ENCODE measurements at places on chromosomes 12 and 14.

DNA sequence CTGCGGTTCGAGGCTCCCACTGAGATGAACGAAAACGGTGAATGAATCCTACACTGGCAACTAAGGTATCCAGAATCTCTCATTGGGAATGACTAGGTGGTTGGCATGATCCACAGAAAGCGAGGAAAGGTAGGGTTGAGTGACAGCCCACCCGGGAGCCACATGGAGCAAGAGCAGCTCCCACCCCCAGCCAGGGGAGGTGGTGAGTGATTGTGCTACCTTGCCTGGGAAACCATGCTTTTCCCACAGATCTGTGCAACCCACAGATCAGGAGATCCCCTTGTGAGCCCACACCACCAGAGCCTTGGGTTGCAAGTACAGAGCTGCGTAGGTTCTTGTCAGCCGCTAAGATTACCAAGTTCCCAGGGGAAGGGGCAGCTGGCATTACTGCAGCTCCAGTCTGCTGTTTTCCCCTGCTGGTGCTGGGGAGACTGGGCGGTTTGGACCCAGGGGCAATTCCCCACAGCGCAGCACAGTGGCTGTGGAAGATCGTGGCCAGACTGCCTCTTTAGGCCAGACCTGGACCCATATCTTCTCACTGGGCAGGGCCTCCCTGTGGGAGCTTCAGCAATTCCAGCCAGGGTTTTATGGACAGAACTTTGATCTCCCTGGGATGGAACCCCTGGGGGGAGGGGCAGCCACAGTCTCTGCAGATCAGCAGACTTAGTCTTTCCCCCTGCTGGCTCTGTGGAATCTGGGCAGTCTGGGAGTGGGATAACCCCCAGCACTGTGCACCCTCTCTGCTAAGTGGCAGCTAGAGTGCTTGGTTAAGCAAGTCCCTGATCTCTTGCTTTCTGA is 44.6 kb upstream of the PPP4R3A start:
- DNase-seq: no peak

- DNase-seq: no peak
Observed at GRCh38 chr12:79420146-79420618, 270.6 kb downstream of the PAWR start.

- no peak for DNase-seq
Observed at GRCh38 chr12:4148418-4149056, 125.0 kb upstream of the CCND2 start.

DNA sequence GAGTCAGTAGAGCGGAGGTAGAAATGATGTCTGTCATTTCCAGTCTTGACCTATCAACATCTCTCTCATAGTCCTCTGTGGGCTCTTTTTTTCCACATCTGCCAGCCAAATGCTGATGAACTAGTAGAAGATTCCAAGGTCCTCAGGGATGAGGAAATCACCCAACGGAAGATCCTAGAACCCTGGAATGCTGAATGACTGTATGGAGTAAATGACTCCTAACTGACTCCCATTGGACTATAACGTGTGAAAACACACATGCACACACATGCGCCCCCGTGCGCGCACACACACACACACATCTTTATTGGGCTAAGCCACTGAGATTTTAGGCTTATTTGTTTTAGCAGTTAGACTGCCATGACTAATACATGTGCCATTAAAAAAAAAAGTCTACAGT is 159.2 kb downstream of the MYRFL start:
- DNase-seq: no peak

DNA sequence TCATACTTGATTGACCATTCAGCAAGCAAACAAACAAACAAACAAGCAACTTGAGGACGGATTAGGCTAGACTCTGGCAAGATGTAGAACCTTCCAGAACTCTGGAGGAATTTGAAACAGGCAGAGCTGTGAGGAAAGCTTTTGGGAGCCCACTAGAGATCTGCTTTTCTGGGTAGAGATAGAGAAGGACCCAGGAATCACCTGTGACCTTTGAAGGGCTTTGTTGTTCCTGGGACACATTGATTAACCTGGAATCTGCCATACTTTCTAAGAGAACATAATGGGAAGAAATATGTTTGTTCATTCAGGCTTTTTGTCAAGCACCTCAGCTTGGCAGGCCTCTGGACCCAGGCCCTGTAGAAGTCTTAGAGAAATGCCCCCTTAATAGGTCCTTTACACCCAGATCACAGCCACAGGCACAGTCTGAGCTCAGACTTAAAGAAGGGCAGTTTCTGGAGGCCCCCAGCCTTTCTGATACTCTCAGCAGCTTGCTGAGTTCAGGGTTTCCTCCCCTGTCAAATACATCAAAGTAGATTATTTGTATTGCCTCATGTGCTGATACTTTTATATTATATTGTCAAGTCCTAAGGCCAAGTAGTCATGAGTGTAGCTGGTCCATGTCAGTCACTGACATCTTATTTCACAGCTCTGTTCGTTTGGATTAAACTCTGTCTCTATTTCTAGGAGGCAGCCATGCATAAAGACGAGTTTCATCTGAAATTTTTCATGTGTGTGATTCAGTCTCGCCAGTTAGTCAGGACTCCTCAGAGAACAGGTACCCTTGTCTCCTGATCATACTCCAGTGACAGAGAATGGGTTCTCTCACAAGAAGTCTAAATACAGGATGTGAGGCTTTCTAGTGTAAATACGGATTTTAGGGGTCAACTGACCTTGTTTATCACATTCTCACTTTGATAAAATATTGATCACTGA is 1.1 kb upstream of the SENP1 start:
- no peak for DNase-seq
